ENCODE measurements at places on chromosomes 16 and 17. TPM values are rescaled to one million over a fixed set of nuclear protein-coding genes. Genes with fewer than 3 reads are reported as not detected.

GRCh38 chr16:47568351-47568750 is 107.2 kb downstream of the PHKB start:
- DNase-seq: no peak

GRCh38 chr17:37338847-37339246 is 36.9 kb upstream of the C17orf78 start:
- no peak for DNase-seq

DNA sequence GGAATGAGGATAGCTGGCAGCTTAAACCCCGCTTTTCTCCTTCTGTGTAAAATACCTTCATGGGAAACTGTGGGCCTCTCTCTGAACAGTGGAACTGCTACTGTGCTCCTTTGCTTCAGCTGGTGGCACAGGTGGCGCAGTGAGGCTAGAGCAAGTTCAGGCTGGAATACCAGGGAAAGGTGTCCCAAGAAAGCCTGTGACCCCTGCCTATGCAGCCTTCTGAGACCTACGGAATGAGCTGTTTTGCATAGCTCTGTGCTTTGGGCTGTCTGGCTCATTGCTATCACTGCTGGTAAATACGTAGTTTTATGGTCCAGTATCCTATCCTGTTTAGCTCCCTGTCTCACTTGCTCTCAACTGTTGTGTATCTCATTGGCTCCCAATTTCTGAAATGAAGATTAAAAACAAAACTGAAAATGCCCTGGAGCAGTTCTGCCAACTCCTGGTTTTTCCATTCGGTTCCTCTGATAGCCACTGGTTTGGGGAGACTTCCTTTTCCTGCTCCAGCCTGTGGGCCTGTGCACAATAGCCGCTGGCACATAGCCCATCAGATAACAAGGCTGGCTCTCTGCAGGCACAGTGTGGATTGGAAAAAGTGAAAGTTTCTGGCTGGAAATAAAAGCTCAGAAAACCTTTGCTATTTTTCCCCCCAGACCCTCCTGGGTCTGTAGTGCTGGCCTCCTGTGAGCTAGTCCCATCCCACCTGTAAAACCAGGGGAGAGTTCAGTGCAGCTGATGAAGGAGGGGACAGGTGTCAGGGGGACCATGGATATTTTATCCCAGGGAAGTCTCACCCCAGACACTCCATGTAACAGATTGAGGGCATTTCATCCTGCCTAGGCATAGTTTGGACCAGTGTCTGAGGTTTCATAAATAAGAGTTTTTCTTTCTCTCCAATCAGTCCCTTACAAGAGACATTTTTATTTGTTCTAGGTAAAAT is 24.0 kb downstream of the LIMD2 start:
- no peak for DNase-seq

- DNase-seq: no peak
These were observed 7.8 kb downstream of the NACA2 start for GRCh38 chr17:61583242-61583641.

SYT17 gene
- 3.0 TPM for total RNA-seq

ACSM2A gene
- total RNA-seq: 0.63 TPM

FKBP10 gene
- 30.5 TPM for total RNA-seq

Data from omental fat pad (tissue), 4 donors.